ENCODE measurements at places on chromosomes 12 and 14. TPM values are rescaled to one million over a fixed set of nuclear protein-coding genes. Genes with fewer than 3 reads are reported as not detected.

DNA sequence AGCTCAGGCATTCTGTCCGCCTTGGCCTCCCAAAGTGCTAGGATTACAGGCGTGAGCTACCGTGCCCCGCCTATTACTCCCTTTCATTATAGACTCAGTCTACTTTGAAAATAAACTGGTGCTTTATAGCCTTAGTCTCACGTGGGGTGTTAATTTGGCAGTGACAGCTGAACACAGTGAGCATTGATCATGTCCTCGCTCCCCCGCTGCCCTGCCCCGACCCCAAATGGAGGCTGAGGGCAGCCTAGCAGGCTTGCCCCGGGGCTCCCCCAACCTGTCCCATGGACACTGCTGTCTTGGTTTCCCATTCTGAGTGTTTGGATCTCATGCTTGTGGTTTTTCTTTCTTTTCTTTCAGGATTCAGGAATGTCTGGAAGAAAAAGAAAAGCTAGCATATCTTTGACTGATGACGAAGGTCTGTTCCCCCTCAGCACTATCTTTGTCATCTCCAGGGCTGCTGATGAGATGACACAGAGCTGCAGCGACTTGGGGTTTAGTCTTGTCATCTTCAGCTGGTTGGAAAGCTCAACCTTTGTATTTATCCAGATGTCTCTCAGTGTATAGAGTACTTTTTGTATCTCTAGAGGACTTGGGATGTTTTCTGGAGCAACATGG lies 42.2 kb downstream of the EP400 start:
- no peak for DNase-seq

- no peak for DNase-seq
These were observed 757 bp downstream of the SLC39A5 start for GRCh38 chr12:56230432-56231183.

GRCh38 chr12:28460420-28461130 lies 270.3 kb downstream of the CCDC91 start:
- DNase-seq, result no peak

DNA sequence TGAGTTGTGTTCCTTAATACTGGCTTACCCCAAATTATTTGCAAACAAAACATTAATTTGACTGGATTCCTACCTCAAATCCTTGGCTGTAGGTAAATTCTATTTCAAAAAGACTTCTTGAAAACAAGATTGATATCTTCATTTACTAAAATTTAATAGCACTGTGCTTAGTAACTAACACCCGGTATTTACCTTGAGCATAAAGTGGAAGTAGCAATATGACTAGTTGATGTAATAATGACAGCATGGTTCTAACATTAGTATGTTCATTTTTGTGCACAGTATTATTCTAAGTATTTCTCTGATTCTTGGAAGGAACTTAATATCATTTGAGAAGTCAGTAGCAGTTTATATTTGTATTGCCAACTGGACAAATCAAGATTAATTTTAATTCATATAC lies 96.8 kb downstream of the PPHLN1 start:
- DNase-seq, result no peak

The GNG2 gene
- 45.1 TPM for total RNA-seq
